ENCODE measurements at places on chromosomes 7 and 10. TPM values are rescaled to one million over a fixed set of nuclear protein-coding genes. Genes with fewer than 3 reads are reported as not detected.

Gene NPC1L1
- not detected for total RNA-seq

Gene ELMO1
- 74.4 TPM for total RNA-seq

GRCh38 chr7:80916770-80917741, 1.8 kb downstream of the SEMA3C start:
- H3K27me3 ChIP-seq = peaks cover 68% of the 10 kb centered on the region
- H3K36me3 ChIP-seq = no peaks in the 10 kb centered on the region
- H3K4me3 ChIP-seq = no peak overlapping the region
- DNase-seq = no peak

- H3K4me1 ChIP-seq = no peaks in the 10 kb centered on the region
- no peak for DNase-seq
- H3K36me3 ChIP-seq = no peaks in the 10 kb centered on the region
- no peaks in the 10 kb centered on the region for H3K27me3 ChIP-seq
Observed at GRCh38 chr7:423312-424260, 96.1 kb downstream of the PDGFA start.

GRCh38 chr7:48090095-48090805, 1.2 kb downstream of the UPP1 start:
- H3K27ac ChIP-seq = peak overlapping the region; percentile 67
- H3K4me1 ChIP-seq = peaks cover 55% of the 10 kb centered on the region
- DNase-seq = no peak
- peaks cover 45% of the 10 kb centered on the region for H3K36me3 ChIP-seq
- H3K27me3 ChIP-seq = no peaks in the 10 kb centered on the region
- H3K4me3 ChIP-seq = peak overlapping the region; percentile 84

GRCh38 chr10:5509236-5509635, 9.9 kb upstream of the CALML5 start:
- H3K27ac ChIP-seq = no peak overlapping the region
- DNase-seq = no peak
- no peaks in the 10 kb centered on the region for H3K36me3 ChIP-seq
- peaks cover 10% of the 10 kb centered on the region for H3K4me1 ChIP-seq
- H3K4me3 ChIP-seq = no peak overlapping the region
- H3K27me3 ChIP-seq = no peaks in the 10 kb centered on the region

DNA sequence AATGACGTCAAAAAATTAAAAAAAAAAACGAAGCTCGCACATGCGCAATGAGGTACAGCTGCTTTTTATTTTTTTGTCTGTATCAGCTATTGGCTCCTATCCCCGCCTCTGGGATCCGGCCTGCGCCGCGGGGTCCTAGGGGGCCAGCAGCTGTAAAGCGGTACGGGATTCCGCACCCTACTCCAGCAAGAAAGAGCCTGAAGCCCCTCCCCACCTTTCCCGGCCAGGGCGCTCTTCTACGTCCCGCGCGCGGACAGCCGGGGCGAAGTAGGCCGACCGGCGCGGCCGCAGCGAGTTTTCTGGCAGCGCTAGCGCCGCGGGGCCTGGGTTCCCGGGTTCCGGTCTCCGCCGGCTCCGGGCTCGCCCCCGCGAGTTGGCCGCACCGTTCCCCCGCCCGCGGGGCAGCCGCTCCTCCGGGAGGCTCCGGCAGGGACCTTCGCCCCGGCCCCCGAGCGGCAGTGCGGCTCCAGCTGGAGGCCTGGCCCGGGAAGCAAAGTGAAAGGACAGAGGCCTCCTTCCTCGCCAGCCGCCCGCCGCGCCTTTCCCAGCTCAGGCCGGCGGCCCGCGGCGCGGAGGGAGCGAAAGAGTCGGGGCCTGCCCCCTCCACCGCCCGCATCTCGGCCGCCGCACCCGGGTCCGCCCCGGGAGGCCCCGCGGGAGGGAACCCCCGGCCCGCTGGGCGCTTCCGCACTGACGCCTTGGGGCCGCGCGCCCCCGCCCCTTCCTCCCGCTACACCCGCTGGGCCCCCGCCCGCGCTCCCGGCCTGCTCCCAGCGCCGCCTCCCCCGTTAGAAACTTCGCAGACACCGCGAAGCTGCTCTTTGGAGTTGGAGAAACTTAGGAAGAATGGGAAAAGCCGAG, 4.7 kb upstream of the SPAG6 start:
- peak overlapping the region; percentile 81 for H3K4me3 ChIP-seq
- peaks cover 30% of the 10 kb centered on the region for H3K4me1 ChIP-seq
